ENCODE measurements at places on chromosomes 5 and 9.

- ATAC-seq, result no peak
Measured at GRCh38 chr9:132991351-132992300, 13.1 kb downstream of the GFI1B start.

- ATAC-seq, result no peak
Measured at GRCh38 chr5:154103233-154103632, 64.5 kb downstream of the MFAP3 start.

DNA sequence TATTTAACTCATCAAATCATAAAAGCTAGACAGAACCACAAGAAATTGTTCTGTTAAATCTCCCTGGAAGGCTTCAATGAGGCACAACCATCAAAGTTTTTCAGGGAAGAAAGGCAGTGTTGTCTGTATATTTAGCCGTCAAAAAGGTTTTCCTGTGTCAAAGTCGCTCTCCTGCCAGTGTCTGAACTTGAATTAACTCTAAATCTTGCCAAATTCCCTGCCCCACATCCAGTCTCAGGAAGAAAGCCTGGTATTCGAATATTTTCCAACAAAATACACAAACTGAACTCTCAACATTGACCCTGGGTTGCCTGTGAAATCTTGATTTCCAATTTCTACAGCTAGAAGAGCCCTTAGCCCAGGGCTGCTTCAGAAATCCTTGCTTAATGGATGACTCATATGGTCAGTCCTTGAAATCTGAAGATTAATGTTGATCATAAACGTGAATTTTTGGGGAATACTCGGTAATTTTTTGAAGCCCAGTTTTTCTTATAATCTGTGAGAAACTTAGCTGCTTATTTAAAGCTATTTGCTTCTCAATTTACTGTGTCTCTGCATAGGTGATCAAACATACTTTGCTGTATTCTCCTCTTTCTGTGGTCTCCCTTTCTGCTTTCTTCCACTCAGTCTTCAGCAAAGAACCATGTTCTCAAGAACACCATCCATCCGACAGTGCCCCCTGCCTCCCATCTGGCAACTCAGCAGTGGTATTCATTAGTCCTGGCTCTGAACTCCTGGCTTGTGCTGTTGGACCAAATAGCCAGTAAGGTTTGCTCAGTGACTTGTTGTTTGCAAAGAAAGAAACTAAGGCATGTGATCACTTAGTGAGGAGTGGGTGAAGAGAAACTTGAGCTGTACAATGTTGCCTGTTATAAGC lies 58.9 kb downstream of the NREP start:
- no peak for ATAC-seq

DNA sequence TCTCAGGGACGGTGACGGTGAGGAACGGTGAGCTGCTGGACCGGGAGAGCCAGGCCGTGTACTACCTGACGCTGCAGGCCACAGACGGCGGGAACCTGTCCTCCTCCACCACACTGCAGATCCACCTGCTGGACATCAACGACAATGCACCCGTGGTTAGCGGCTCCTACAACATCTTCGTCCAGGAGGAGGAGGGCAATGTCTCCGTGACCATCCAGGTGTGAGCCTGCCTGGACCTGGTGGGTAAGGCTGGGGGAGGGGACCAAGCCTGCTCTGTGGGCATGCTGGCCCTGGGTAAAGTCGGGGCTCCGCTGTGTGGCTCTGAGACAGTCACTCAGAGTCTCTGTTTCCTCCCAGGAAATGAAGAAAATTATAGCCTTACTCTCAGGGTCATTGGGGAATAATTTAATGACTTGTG lies 29.3 kb downstream of the CDHR2 start:
- no peak for ATAC-seq

GRCh38 chr9:14029806-14030374 lies 284.1 kb downstream of the NFIB start:
- ATAC-seq, result no peak

- ATAC-seq, result no peak
Measured at GRCh38 chr5:175133185-175133584, 310.8 kb downstream of the DRD1 start.

GRCh38 chr5:127834554-127834953 lies 131.4 kb downstream of the CCDC192 start:
- ATAC-seq, result peak; percentile 52

GRCh38 chr9:91897201-91897600 lies 52.8 kb downstream of the ROR2 start:
- no peak for ATAC-seq

- no peak for ATAC-seq
Measured at GRCh38 chr5:56072863-56073766, 78.4 kb upstream of the IL6ST start.

DNA sequence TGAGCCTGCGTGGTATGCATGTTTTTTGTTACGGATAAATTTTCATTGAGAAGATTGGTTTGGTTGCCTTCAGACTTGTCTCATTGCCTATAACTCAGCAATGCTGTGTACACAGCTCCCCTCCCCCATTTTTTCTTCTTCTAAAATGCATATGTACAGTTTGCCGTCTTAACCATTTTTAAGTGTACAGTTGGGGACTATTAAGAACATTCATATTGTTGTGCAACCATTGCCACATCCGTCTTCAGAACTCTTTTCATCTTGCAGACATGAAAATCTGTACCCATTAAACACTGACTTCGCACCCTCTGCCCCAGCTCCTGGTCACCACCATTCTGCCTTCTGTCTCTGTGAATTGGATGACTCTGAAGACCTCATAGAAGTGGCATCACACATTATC lies 6.2 kb downstream of the EXOC3 start:
- ATAC-seq, result no peak

- ATAC-seq, result peak; percentile 39
Measured at GRCh38 chr9:137138722-137139467, at the start of gene GRIN1. Gene GRIN1 (plus strand): TSS chr9:137139154. CDS start chr9:137139487, 333 bp downstream.

DNA sequence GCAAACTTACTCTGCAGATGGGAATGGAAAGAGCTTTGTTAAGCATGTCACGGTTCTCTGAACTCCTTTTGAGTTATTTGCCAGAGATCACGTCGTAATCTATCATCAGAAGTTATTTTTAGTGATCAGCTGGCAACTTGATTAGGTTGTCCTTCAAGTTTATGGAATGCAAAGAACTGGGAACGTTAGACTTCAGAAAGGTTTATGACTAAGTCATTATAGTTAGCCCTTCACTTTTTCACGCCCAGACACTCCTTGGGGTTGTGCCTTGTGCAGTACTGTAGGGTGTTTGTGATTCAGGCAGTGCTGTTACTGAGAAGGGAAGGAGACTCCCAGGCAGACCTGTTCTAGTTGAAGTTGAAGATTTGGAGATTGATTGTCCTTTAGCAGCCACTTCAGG lies 26.8 kb upstream of the PHF2 start:
- ATAC-seq, result no peak

DNA sequence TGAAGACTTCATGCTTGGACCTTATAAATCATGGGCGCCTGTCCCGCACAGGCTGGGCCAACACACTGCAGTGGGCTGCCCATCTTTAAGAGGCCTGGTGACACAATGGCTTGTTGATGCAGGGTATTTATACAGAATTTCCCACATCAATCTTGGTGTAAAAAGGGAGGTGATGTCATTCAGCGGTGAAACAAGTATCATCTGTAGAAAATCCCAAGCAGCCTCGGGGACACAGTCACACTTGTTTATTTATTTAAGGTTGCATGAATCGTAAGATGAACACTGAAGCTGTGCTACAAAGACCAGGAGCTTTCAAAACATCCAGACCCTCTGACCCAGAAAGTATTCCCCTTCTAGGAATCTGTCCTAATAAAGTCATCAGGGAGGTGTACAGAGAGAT lies 40.5 kb downstream of the SMIM23 start:
- no peak for ATAC-seq

- ATAC-seq, result no peak
Measured at GRCh38 chr5:168372356-168372946, 81.0 kb downstream of the WWC1 start.

- ATAC-seq, result peak; percentile 70
Measured at GRCh38 chr5:31854181-31855133, 215.5 kb downstream of the PDZD2 start.

DNA sequence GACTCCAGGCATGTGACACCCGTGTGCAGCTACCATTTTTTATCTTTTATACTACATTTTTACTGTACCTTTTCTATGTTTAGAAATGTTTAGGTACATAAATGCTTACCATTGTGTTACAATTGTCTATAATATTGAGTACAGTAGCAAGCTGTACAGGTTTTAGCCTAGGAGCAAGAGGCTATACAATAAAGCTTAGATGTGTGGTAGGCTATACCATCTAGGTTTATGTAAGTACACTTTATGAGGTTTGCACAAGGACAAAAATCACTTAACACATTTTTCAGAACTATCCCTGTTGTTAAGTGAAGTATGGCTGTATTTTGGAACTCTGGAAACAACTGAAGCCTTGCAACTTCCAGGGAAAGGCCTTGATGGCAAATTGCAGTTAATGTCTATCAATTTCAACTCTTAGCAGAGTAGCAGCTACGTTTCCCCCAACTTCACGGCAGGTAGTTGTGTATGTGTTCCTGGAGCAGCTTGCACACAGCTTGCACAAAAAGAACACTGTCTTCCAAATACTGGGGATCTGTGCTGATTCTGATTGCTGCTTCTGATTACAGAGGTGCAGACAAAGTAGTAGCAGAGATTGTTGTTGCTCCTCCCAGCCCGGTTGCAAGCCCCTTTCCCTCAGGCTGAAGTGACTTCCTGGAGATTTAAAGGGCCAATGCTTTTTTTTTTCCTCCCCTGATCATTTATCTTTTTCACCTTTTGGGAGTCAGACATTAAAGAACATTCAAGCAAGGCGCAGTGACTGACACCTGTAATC lies 30.0 kb downstream of the SIL1 start:
- ATAC-seq, result no peak

DNA sequence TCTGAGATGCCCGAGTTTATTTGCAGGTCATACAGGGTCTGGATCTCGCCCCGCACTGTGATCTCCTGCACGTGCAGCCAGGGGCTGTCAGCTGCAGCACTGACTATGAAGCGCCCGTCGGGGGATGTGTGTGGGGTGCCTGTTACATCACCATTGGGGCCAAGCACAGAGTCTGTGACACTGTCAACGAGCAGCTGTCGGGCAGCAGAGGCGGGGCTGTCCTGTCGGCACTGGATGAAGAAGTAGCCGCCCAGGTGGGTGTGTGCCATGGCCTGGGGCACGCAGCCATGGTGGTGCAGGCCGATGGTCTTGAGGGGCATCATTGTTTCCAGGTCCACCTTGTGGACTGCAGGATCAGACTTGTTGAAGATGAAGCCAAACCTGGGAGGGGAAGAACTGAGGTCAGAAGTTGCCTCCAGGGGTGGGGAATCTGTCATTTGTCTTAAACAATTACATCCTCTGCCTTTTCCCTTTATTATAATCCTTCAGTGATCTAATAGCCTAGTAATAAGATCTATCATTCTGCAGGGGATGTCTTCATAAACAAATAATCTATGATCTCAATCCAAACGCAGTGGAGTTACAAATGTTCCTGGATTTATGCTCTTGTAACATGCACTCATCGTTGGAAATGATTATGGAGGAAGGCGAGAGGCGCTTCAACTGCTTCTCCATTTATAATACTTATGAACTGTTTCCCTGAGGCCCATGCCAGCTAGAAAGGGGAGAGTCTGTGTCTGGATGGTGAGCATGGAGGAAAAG lies 147.8 kb downstream of the HSPA4 start:
- peak; percentile 79 for ATAC-seq

GRCh38 chr5:7453947-7454346 lies 58.0 kb downstream of the ADCY2 start:
- ATAC-seq, result no peak

DNA sequence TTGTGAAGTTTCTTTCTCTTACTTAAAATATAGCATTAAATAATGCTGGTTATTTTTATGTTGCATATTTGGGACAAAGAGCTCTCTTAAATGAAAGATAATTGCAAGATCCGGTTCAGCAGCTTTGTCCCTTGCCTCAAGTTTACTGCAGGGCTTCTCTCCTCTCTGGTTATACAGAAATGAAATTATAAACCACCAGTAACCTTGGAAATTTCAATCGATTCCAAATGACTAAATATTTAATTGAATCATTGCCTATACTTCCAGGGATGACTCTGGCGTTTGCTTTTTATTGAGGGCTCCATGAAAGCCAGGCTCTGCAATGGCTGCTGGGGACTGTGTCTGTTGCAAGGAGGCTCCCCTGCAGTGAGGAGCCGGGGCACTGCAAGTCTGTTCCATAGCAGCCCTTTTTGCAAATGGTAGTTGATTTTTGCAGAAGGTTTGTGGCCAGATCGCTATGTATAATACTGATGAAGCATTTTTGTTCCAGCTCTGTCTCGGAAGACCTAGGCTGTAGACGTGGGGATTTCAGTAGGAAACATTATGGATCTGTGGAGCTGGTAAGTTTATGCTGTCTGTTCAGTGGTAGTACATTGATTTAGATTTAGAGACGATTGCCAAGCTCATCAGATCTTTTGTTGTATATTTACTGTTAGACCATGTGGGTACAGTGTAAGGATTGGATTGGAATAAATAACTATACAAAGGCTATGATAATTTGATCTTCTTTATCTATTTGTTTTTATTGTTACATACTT lies at the start of gene GARNL3:
Gene GARNL3 (plus strand): TSS at position 313 of the 758 bp plus-strand sequence. CDS start 104 bp downstream, at position 417.
- no peak for ATAC-seq

GRCh38 chr9:124855944-124856765 lies 2.9 kb downstream of the WDR38 start:
- peak; percentile 4 for ATAC-seq

- ATAC-seq, result peak; percentile 61
Measured at GRCh38 chr9:132114102-132114707, 34.5 kb upstream of the MED27 start.

Data from motor neuron (in vitro differentiated cells).